ENCODE measurements at places on chromosomes 7 and 10. TPM values are rescaled to one million over a fixed set of nuclear protein-coding genes. Genes with fewer than 3 reads are reported as not detected.

GRCh38 chr7:16044645-16045044 is 358.2 kb upstream of the MEOX2 start:
- H3K27ac ChIP-seq, result no peak overlapping the region
- H3K4me1 ChIP-seq, result no peaks in the 10 kb centered on the region
- DNase-seq, result no peak
- H3K27me3 ChIP-seq, result no peaks in the 10 kb centered on the region
- H3K4me3 ChIP-seq, result no peak overlapping the region

GRCh38 chr7:154503962-154504550 is 451.9 kb downstream of the DPP6 start:
- no peaks in the 10 kb centered on the region for H3K4me1 ChIP-seq
- no peak overlapping the region for H3K4me3 ChIP-seq
- H3K27me3 ChIP-seq, result no peaks in the 10 kb centered on the region
- no peaks in the 10 kb centered on the region for H3K36me3 ChIP-seq

GRCh38 chr7:5001911-5002310 is 42.9 kb upstream of the MMD2 start:
- no peaks in the 10 kb centered on the region for H3K27me3 ChIP-seq
- no peak overlapping the region for H3K27ac ChIP-seq
- no peak for DNase-seq
- H3K36me3 ChIP-seq, result peaks cover 14% of the 10 kb centered on the region

DNA sequence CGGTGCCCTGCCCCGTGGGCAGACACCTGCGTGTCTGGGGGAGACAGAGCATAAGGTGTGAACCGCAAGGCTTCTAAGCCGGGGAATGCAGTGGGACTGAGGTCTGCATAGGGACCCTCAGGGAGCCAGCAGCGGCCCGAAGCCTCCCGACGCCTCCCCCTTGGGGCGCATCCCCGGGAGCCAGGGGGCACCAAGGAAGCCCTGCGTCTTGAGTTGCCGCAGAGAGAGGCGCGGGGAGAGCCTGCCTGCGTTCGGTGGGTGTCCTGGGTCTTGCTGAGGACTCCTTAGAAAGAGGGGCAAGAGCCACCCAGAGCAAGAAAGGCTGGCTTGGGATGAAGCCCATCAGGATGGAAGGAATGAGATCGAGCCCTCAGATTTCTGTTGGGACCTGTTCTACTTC is 18.2 kb upstream of the UNCX start:
- H3K27me3 ChIP-seq, result no peaks in the 10 kb centered on the region
- no peak overlapping the region for H3K27ac ChIP-seq
- peaks cover 8% of the 10 kb centered on the region for H3K4me1 ChIP-seq

DNA sequence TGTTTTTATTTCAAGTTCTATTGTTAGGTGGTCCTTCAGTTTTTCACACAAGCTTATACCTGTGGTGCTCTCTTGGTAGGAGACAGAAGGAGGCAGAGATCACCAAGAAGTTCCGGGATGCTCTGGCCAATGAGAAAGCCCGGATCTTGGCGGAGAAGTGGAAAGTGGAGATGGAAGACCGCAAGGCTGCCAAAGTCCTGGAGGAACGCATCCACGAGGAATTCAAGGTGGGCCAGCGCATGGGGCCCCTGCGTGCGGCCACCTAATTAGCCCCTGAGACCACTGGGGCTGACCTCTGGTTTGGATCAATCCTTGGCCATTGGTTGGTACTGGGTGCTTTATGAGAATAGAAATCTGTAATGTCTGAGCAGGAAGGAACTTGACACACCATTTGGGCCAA is 33.6 kb downstream of the SH2D4B start:
- no peak overlapping the region for H3K27ac ChIP-seq
- DNase-seq, result no peak
- no peaks in the 10 kb centered on the region for H3K36me3 ChIP-seq
- no peaks in the 10 kb centered on the region for H3K4me1 ChIP-seq
- no peaks in the 10 kb centered on the region for H3K27me3 ChIP-seq

- no peaks in the 10 kb centered on the region for H3K27me3 ChIP-seq
- DNase-seq, result no peak
- H3K4me1 ChIP-seq, result no peaks in the 10 kb centered on the region
- no peak overlapping the region for H3K4me3 ChIP-seq
These were observed 520.8 kb downstream of the DNAJB6 start for GRCh38 chr7:157857578-157858075.

DNA sequence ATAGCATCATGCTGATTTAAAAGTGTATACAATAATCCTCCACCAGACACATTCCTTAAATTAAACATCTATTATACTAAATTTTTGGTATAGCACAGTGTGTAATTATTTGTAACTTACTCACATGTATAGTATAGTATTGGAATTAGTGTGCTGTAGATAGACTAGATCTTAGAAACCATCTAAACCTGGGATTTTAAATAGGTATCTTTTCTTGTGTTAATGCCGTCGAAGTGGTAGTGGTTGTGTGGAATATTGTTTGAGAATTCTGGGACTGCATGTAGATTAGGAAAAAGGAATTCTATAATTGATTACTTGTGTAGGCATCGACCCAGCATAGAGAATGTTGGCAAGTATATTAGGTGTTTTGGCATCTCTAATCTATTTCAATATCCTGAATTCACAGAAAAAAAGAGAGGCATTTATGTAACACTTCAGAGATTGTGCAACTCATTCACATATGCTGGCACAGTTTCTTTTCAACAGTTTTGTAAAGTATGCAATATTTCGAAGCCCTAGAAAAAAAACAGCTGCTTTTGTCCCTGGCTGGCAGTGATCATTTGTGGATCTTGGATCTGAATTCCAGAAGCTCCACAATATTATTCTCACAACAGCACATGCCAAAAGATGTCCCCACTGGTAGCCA is 145.5 kb upstream of the AGR3 start:
- H3K36me3 ChIP-seq, result no peaks in the 10 kb centered on the region
- no peak overlapping the region for H3K27ac ChIP-seq
- H3K4me3 ChIP-seq, result no peak overlapping the region
- no peaks in the 10 kb centered on the region for H3K27me3 ChIP-seq

The PAPOLB gene
- total RNA-seq, result 1.1 TPM
